ENCODE measurements at places on chromosomes 13 and 19.
A peak's percentile ranks its signal among the peaks of the same experiment; 100 is the strongest.

- H3K4me3 ChIP-seq: peak overlapping the region; percentile 78
- peaks cover under 1% of the 10 kb centered on the region for H3K36me3 ChIP-seq
- no peak for DNase-seq
- no peak overlapping the region for H3K27ac ChIP-seq
Measured at GRCh38 chr13:111115965-111116521, 933 bp downstream of the ARHGEF7 start.

DNA sequence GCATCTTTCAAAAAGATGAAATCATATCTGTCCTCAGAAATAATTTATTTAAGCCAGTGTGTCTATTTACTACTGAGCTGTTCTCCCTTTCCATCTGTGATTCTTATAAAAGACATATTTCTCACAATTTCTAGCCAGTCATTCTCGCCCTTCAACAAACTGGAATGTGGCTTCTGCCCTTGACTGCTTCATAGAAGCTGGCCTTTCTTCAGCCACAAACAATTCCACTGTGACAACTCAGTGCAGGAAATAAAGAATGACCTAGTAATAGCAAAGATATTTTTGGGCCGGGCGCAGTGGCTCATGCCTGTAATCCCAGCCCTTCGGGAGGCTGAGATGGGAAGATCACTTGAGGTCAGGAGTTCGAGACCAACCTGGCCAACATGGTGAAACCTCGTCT lies 655.5 kb downstream of the PCDH9 start:
- DNase-seq: no peak
- no peaks in the 10 kb centered on the region for H3K27me3 ChIP-seq
- H3K4me3 ChIP-seq: no peak overlapping the region
- no peaks in the 10 kb centered on the region for H3K36me3 ChIP-seq
- no peak overlapping the region for H3K27ac ChIP-seq
- H3K4me1 ChIP-seq: no peaks in the 10 kb centered on the region

- peaks cover 24% of the 10 kb centered on the region for H3K27me3 ChIP-seq
- H3K4me1 ChIP-seq: no peaks in the 10 kb centered on the region
- peaks cover 1% of the 10 kb centered on the region for H3K36me3 ChIP-seq
Measured at GRCh38 chr13:44404261-44405132, 30.9 kb downstream of the SERP2 start.

GRCh38 chr13:92727118-92727517 lies 499.5 kb upstream of the GPC6 start:
- no peak for DNase-seq
- H3K27ac ChIP-seq: no peak overlapping the region
- H3K27me3 ChIP-seq: no peaks in the 10 kb centered on the region
- no peak overlapping the region for H3K4me3 ChIP-seq

DNA sequence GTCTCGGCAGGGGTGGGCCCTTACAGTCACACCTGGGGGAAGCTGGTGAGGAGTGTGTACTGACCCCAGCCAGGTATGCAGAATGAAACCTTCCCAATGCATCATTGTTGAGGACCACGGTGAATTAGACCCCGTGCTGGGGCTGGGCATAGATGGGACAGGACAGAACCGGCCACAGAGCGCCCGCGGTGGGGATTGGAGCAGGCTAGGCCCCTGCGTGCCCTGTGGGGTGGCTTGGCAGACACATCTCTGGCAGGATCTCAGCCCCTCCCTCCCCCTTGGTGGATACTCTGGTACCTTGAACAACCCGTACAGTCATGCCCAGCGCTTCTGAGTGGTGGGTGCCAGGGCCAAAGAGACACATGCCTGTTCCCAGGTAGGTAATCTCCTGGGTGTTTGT lies 200.6 kb downstream of the TEX29 start:
- H3K36me3 ChIP-seq: no peaks in the 10 kb centered on the region
- no peak for DNase-seq
- no peaks in the 10 kb centered on the region for H3K27me3 ChIP-seq
- no peaks in the 10 kb centered on the region for H3K4me1 ChIP-seq

DNA sequence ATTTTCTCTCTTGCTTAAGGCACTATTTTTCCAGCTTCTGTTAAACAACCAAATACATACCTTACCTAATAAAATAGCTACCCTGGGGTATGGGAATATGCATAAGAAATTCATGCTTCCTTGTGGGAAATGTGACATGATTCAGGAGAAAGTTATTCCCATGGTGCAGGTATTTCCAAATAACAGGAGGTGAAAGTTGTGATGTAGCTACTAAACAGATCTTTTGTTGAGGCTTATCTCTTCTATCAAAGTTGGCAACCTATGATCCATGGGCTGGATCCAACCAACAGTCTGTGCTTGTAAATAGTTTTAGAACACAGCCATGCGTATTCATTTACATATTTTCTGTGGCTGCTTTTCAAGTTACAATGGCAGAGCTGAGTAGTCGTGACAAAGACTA lies 177.8 kb upstream of the NBEA start:
- DNase-seq: no peak
- no peak overlapping the region for H3K4me3 ChIP-seq
- H3K36me3 ChIP-seq: no peaks in the 10 kb centered on the region
- no peaks in the 10 kb centered on the region for H3K4me1 ChIP-seq
- no peak overlapping the region for H3K27ac ChIP-seq

DNA sequence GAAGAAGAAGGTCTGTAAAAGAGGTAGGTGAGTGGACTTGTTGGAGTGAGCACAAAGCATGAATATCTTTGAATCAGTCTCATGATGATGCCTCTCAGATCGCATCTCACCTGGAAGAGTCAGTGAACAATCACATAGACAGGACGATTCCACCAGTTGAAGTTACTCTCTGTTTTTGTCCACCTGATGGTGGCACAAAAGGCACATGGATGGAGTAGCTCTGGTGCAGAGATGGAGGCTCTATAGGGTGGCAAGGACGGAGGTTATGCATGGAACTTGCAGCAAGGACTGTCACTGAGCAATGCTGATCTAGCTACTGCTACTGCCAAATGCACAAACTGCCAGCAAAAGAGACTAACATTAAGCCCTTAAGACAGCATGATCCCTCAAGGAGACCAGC lies 10.3 kb upstream of the MYCBP2 start:
- H3K36me3 ChIP-seq: no peaks in the 10 kb centered on the region
- no peak overlapping the region for H3K4me3 ChIP-seq
- H3K27me3 ChIP-seq: no peaks in the 10 kb centered on the region
- no peaks in the 10 kb centered on the region for H3K4me1 ChIP-seq
- DNase-seq: no peak

DNA sequence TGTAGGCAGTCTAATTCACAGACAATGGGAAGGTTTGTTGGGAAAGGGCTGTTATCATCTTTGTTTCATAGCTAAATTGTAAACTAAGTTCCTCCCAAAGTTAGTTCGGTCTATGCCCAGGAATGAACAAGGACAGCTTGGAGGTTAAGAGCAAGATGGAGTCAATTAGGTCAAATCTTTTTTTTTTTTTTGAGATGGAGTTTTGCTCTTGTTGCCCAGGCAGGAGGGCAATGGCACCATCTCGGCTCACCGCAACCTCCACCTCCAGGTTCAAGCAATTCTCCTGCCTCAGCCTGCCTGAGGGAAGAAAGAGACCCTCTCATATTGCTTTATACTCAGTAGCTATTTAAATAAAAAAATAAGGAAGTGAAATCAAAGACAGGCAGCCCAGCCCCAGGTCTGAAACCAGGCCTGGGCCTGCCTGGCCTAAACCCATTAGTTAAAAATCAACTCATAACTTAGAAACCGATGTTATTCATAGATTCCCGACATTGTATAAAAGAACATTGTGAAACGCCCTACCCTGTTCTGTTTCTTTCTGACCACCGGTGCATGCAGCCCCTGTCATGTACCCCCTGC lies 297.4 kb upstream of the SGCG start:
- H3K36me3 ChIP-seq: no peaks in the 10 kb centered on the region
- DNase-seq: no peak
- H3K27me3 ChIP-seq: no peaks in the 10 kb centered on the region
- H3K4me3 ChIP-seq: no peak overlapping the region
- no peak overlapping the region for H3K27ac ChIP-seq

GRCh38 chr19:53962887-53963431 lies at the start of gene CACNG8:
Gene CACNG8, plus strand, starts transcription at chr19:53962937.
- peaks cover 93% of the 10 kb centered on the region for H3K27me3 ChIP-seq
- no peak within 1 kb of the TSS for H3K4me3 ChIP-seq
- peaks cover 12% of the 10 kb centered on the region for H3K4me1 ChIP-seq
- H3K36me3 ChIP-seq: peaks cover 1% of the 10 kb centered on the region
- DNase-seq: no peak

DNA sequence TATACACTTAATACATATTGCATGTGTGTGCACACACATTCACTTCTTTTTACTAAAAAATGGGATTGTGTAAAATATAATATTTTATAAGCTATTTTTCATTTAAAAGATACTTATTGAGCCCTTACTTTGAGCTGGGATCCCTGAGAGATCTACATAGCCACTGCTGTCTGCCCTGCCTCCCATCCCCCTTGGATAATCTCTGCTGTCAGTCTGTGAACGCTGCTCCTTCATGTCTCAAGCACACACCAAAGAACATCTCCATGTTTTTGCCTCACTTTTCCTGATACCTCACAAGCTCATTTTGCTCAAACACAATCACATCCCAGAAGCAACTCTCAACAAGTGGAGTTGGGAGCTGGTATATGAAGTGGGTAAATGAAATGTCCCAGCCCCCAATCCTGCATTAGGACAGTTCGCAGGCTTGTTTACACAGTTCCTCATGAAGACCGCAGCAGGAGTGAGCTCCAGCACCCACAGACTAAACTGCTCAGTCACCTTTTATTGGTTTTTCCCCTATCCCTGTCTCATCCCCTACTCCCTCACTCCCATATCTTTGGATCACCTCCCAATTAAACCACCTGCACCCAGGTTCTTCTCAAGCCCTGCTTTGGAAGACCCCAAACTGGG lies 108.3 kb upstream of the FRY start:
- no peaks in the 10 kb centered on the region for H3K4me1 ChIP-seq
- H3K27me3 ChIP-seq: no peaks in the 10 kb centered on the region
- H3K27ac ChIP-seq: no peak overlapping the region
- no peak overlapping the region for H3K4me3 ChIP-seq

- H3K36me3 ChIP-seq: peaks cover 2% of the 10 kb centered on the region
- no peak overlapping the region for H3K4me3 ChIP-seq
- H3K27me3 ChIP-seq: peaks cover 96% of the 10 kb centered on the region
- no peak for DNase-seq
- no peak overlapping the region for H3K27ac ChIP-seq
Measured at GRCh38 chr19:41697198-41697855, 9.3 kb upstream of the CEACAM7 start.

DNA sequence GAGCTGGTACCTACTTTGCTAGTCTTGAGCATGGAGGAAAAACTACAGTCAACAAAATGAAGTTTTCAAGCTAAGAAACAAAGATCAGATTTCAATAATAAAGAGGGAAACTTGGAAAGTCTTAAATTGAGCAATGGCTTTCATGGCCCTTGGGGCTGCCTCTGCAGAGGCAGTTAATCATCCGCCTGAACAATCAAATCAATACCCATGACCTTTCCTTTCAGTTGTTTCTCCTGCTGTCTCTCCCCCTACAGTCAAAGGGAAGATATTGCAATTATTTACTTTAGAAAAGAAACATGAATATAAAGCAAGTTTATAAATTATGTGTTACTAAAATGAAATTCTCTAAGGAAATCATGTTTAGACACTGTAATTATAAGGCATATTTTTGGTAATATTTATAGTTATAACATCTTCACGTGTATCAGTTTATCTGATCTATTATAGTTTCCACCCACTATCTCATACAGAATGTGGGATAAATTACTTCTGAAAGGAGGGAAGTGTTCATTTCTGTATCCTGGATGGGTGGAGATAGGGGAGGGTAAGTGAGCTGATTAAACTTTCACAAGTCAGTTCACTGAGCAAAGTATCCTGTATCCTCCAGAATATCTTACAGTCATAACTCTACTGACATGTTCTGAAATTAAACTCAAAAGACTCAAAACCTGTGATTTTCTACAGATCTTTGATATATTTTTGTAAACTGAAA lies 72.4 kb upstream of the TSC22D1 start:
- H3K27me3 ChIP-seq: peaks cover 34% of the 10 kb centered on the region
- H3K27ac ChIP-seq: no peak overlapping the region
- H3K4me3 ChIP-seq: no peak overlapping the region
- H3K36me3 ChIP-seq: no peaks in the 10 kb centered on the region
- no peak for DNase-seq
- H3K4me1 ChIP-seq: no peaks in the 10 kb centered on the region

- peaks cover 58% of the 10 kb centered on the region for H3K27me3 ChIP-seq
- no peaks in the 10 kb centered on the region for H3K4me1 ChIP-seq
- H3K36me3 ChIP-seq: no peaks in the 10 kb centered on the region
- DNase-seq: no peak
- no peak overlapping the region for H3K4me3 ChIP-seq
Measured at GRCh38 chr19:42628411-42629140, 33.9 kb upstream of the CEACAM8 start.

DNA sequence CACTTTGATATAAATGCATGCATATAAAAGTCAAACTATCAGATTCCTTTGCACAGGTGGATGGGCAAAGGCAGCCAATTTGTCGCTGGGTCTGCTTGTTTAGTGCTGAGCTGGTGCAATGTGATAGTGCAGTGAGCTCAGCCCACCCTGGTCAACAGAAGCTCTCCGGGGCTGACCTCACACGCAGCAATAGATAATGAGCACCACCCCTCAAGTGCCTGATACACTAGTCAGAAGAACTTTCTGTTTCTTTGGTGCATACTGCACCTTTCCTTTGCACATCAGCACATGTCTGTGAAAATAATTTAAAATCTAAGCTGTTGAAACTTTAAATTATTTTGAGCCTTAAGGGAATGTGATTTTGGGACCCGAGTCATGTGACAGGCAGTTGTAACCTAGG lies 20.2 kb downstream of the ATP8A2 start:
- no peak overlapping the region for H3K4me3 ChIP-seq
- H3K4me1 ChIP-seq: no peaks in the 10 kb centered on the region
- peaks cover 41% of the 10 kb centered on the region for H3K27me3 ChIP-seq
- H3K27ac ChIP-seq: no peak overlapping the region
- H3K36me3 ChIP-seq: no peaks in the 10 kb centered on the region

DNA sequence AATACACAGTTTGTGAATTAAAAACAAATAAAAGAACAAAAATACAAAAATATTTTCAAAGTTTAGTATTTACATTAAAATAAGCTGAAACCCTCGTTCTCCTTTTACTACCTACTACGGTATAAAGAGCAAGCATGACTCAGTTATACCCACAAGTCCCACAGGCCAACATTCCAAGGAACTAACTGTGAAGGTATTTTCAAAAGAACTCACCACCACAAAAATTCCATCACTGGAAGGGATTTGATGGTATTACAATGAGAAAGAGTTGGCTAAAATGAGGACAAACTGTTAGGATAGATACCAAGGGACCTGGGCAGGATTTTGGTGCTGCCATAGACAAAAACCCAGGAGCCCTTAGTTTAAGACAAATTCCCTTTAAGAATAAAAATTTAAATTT lies 122.7 kb downstream of the TBC1D4 start:
- H3K27me3 ChIP-seq: no peaks in the 10 kb centered on the region
- no peaks in the 10 kb centered on the region for H3K4me1 ChIP-seq
- peaks cover 1% of the 10 kb centered on the region for H3K36me3 ChIP-seq
- DNase-seq: no peak
- H3K4me3 ChIP-seq: no peak overlapping the region

GRCh38 chr13:94936633-94937032 lies 224.3 kb upstream of the SOX21 start:
- peaks cover 17% of the 10 kb centered on the region for H3K27me3 ChIP-seq
- H3K4me1 ChIP-seq: no peaks in the 10 kb centered on the region
- H3K27ac ChIP-seq: no peak overlapping the region
- no peak overlapping the region for H3K4me3 ChIP-seq
- DNase-seq: no peak

All from central memory CD8-positive, alpha-beta T cell (primary cell).